ENCODE measurements at places on chromosomes 7 and 10. TPM values are rescaled to one million over a fixed set of nuclear protein-coding genes. Genes with fewer than 3 reads are reported as not detected.

DNA sequence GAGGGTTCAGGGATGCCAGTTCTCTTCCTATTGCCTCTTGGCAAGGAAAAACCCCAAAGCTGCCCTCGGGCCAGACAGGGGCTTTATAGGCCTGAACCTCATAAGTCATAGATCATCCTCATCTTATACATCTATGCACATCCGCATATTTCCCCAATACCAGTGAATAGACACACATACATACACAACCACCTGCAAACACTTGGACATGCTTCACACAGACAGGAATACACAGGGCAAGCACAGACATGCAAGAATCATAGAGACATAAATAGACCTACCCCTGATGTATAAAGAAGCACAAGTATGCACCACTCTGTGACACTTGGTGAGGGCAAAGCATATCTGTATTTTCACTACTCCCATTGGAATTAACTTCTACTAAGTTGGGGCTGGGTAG is 30.7 kb downstream of the MBL2 start:
- DNase-seq: no peak

- no peak for DNase-seq
Measured at GRCh38 chr10:92574548-92575261, 812 bp upstream of the IDE start.

GRCh38 chr7:157479326-157479725 is 142.5 kb downstream of the DNAJB6 start:
- no peak for DNase-seq

MRPS17 gene
- 16.6 TPM for total RNA-seq

HILPDA gene
- total RNA-seq: 309 TPM

DNA sequence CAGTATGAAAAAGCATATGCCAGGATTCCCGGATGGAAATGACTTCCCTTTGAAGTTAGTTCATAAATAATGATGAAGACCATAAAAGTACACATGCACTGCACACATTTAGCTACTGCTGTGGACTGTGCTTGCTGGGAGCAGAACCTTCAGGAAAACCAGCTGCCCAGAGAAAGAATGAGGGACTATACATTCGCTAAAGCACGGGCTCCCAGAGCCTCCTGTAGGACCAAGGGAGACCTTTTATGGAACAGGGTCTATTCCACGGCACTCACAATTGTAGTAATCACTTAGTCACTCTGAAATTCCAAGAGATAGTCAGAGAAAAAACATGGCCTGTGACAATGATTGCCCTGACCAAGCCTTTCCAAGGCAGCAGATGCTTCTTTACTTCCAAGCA is 24.1 kb downstream of the SORCS3 start:
- DNase-seq: no peak

PRTFDC1 gene
- total RNA-seq: 0.71 TPM

GRCh38 chr7:3518546-3518945 is 217.5 kb downstream of the SDK1 start:
- no peak for DNase-seq

DNA sequence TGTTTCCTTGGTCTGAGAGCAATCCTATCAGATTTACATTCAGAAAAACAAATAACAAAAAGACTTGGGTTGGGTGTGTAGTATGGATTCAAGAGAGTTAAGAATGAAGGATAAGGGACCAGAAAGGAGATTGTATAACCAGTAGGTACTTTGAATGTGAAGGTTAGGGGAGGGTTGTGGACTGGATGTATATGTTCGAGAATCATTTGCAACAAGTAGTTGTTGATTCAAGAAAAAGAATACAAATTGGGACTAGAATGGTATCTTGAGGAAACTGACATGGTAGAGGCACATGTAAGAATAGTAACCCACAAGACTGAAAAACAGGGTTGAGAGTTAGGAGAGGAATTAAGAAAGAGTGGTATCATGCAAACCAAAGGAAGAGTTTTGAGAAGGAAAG is 240.0 kb upstream of the PPP1R3A start:
- no peak for DNase-seq

DNA sequence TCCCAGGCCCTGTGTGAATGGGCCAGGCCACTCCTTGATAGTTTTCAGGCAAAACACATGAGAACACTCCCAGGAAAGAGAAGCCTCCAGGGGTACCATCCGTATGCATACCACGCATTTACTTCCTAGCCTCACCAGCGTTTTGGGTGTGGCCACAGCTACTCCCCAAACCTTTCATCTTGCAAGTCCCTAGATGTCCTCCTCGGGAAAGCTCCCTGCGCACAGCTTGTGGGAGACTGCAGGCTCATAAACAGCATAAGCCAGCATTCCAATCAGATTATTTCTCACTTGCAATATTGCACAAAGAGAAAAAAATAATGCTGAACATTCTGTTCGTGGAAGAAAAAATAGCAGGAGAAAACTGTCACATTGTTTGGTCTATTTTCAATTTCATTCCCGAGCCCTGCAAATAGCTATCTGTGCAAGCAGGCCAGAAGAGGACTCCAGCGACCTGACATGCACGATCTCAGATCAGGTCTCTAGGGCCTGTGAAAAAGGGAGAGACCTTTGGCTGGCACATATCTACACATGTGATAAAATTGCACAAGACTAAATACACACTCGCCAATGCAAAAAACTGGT is 175.6 kb downstream of the PLXNA4 start:
- no peak for DNase-seq

MBL2 gene
- not detected for total RNA-seq

GRCh38 chr7:158655931-158656441 is 48.6 kb downstream of the NCAPG2 start:
- DNase-seq: peak; percentile 87

- DNase-seq: no peak
Measured at GRCh38 chr10:61389887-61390286, 63.3 kb downstream of the TMEM26 start.

DNA sequence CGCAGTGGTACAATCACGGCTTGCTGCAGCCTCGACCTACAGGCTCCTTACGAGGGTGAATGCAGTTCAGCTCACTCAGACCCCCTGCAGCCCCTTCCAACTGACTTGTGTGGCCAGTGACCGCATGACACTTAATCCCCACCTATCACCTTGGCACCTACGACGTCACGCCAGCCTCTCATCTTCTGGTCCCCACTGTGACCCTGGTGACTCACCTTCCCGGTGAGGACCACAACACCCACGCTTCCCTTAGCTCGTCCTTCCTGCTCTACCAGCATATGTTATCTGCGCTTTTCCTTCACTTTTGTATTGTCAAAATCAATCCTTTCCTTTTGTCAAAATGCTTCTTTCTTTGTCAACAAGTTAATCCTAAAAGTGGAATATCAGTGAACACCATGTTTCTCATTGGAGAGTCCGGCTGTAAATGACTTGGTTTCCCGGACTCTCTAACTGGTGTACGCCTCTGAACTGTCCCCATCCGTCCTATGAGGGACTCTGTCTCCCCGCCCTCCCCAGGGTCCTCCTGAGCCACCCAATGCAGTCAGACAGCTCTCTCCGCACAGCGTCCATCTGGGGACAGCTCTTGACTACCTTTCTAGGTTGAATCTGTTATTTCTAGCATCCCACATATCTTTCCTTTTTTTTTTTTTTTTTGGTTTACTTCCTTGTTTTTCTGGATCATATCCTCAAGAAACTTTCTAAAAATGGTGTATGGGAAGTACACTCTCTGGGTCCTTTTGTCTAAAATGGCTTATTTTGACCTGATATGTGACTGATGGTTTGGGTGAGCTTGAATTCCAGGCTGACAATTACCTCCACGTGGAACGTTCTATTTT is 37.3 kb downstream of the CFAP46 start:
- DNase-seq: peak; percentile 68

SPDYE5 gene
- not detected for total RNA-seq

Measured in activated CD4-positive, alpha-beta T cell treated with anti-CD3 and anti-CD28 coated beads for 36 hours (primary cell).